ENCODE measurements at places on chromosomes 5 and 9. TPM values are rescaled to one million over a fixed set of nuclear protein-coding genes. Genes with fewer than 3 reads are reported as not detected.

- H3K36me3 ChIP-seq = 0 out of 2 replicates have a peak, but pooled peaks cover 3% of the 10 kb centered on the region
- DNase-seq = peak; percentile 67
- peak overlapping the region; percentile 86 for H3K4me3 ChIP-seq
These were observed 15.2 kb downstream of the HSPB3 start for GRCh38 chr5:54470677-54471076.

- peak overlapping the region; percentile 55 for H3K4me3 ChIP-seq
- peaks cover 33% of the 10 kb centered on the region for H3K4me1 ChIP-seq
- H3K36me3 ChIP-seq = peaks cover 6% of the 10 kb centered on the region
- peaks cover 16% of the 10 kb centered on the region for H3K27me3 ChIP-seq
These were observed 28.2 kb upstream of the NCS1 start for GRCh38 chr9:130143958-130144366.

- DNase-seq = no peak
- H3K4me1 ChIP-seq = no peaks in the 10 kb centered on the region
- no peak overlapping the region for H3K4me3 ChIP-seq
- no peaks in the 10 kb centered on the region for H3K36me3 ChIP-seq
These were observed 71.5 kb downstream of the FREM1 start for GRCh38 chr9:14838701-14839100.

GRCh38 chr9:68631811-68632210 lies 73.2 kb upstream of the PIP5K1B start:
- no peaks in the 10 kb centered on the region for H3K4me1 ChIP-seq
- no peak overlapping the region for H3K4me3 ChIP-seq
- H3K27me3 ChIP-seq = no peaks in the 10 kb centered on the region
- H3K27ac ChIP-seq = no peak overlapping the region
- DNase-seq = no peak

GRCh38 chr5:108104448-108104847 lies 277.4 kb downstream of the FBXL17 start:
- H3K27ac ChIP-seq = no peak overlapping the region
- no peaks in the 10 kb centered on the region for H3K27me3 ChIP-seq
- DNase-seq = no peak

GRCh38 chr9:129270205-129270604 lies 92.1 kb upstream of the IER5L start:
- H3K27ac ChIP-seq = no peak overlapping the region
- H3K36me3 ChIP-seq = no peaks in the 10 kb centered on the region
- peaks cover 24% of the 10 kb centered on the region for H3K4me1 ChIP-seq
- H3K27me3 ChIP-seq = peaks cover 21% of the 10 kb centered on the region
- H3K4me3 ChIP-seq = no peak overlapping the region
- DNase-seq = no peak

- no peak for DNase-seq
- no peak overlapping the region for H3K27ac ChIP-seq
- H3K4me3 ChIP-seq = no peak overlapping the region
- peaks cover 11% of the 10 kb centered on the region for H3K36me3 ChIP-seq
These were observed 45.4 kb upstream of the STARD4 start for GRCh38 chr5:111557686-111558085.

- no peak overlapping the region for H3K27ac ChIP-seq
- no peaks in the 10 kb centered on the region for H3K27me3 ChIP-seq
- DNase-seq = peak; percentile 50
- H3K36me3 ChIP-seq = no peaks in the 10 kb centered on the region
- H3K4me3 ChIP-seq = no peak overlapping the region
These were observed 85.2 kb downstream of the ARSB start for GRCh38 chr5:78899922-78900362.

GRCh38 chr9:8871396-8871795 lies 1071.8 kb upstream of the DMAC1 start:
- H3K4me3 ChIP-seq = no peak overlapping the region
- no peaks in the 10 kb centered on the region for H3K4me1 ChIP-seq
- DNase-seq = no peak
- no peak overlapping the region for H3K27ac ChIP-seq
- no peaks in the 10 kb centered on the region for H3K27me3 ChIP-seq

GRCh38 chr9:36679710-36680109 lies 107.0 kb downstream of the MELK start:
- no peak overlapping the region for H3K4me3 ChIP-seq
- H3K27ac ChIP-seq = no peak overlapping the region
- peaks cover 45% of the 10 kb centered on the region for H3K36me3 ChIP-seq
- no peak for DNase-seq
- no peaks in the 10 kb centered on the region for H3K4me1 ChIP-seq

The GABRA1 gene
- not detected for total RNA-seq

The FRMD3 gene
- 4.8 TPM for total RNA-seq

The ANXA2R gene
- total RNA-seq = 0.80 TPM

The IL33 gene
- total RNA-seq = not detected

The MRPL41 gene
- 69.3 TPM for total RNA-seq

Data from HFFc6 (cell line).